ENCODE measurements at places on chromosomes 16 and 17.

- H3K36me3 ChIP-seq: no peaks in the 10 kb centered on the region
- H3K27ac ChIP-seq: no peak overlapping the region
- peaks cover 41% of the 10 kb centered on the region for H3K4me1 ChIP-seq
- H3K27me3 ChIP-seq: no peaks in the 10 kb centered on the region
- no peak for DNase-seq
These were observed 10.6 kb downstream of the ATP6V0D1 start for GRCh38 chr16:67470359-67470758.

DNA sequence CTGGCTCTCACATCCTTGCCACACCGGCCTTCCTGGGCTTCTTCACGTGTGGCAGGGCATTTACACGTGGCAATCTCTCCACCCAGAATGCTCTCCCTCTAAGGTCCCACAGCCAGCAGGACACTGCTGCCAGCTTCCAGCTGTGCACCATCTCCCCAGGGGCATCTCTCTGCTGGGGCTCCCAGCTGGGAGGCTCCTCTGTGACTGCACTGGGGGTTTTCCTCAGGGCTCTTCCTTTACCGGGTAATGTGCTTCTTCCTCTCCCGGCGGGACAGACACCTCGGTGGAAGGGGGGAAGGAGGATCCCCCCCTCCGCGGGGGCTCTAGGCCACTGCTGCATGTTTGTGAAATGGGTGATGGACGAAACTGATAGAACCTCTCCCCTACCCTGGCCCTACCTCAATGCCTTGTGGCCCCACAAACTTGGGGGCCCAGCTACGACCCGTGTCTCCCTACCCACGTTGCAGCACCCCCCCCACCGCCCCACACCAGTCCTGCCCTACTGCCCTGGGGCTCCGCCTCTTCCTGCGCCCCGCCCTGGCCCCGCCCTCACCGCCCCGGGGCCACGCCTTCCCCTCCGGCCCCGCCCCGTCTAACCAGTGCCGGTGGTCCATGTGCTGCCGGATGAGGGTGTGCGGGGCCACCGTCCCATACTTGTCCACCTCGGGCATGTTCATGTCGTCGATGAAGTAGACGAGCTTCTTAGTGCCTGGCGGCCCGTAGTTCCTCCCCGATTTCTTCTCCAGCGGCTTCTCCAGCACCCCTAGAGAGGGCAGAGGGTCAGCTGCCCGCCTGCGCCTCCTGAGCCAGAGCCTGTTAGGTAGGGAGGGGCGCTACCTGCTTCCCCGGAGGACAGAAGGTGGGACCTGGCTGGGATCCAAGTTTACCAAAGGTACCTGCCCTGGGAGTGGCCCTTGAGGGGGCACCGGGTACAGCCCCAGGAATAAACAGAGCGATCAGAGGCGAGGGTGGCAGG, 92.6 kb downstream of the DNAH17 start:
- H3K27me3 ChIP-seq: no peaks in the 10 kb centered on the region
- H3K4me3 ChIP-seq: peak overlapping the region; percentile 82
- H3K36me3 ChIP-seq: no peaks in the 10 kb centered on the region
- peaks cover 13% of the 10 kb centered on the region for H3K4me1 ChIP-seq
- no peak overlapping the region for H3K27ac ChIP-seq

DNA sequence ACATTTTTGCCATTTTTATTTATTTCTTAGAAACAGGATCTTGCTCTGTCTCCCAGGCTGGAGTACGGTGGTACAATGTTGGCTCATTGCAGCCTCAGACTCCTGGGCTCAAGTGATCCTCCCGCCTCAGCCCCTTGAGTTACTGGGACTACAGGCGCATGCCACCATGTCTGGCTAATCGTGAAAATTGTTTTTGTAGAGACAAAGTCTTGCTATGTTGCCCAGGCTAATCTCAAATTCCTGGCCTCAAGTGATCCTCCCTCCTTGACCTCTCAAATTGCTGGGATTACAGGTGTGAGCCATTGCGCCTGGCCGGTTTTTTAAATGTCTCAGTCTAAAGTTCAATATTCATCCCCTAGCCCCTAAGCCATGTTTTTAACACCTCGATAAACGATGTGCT, 182.8 kb upstream of the CACNG3 start:
- no peak for DNase-seq
- peaks cover 37% of the 10 kb centered on the region for H3K4me1 ChIP-seq
- peak overlapping the region; percentile 75 for H3K27ac ChIP-seq
- no peak overlapping the region for H3K4me3 ChIP-seq
- no peaks in the 10 kb centered on the region for H3K27me3 ChIP-seq
- no peaks in the 10 kb centered on the region for H3K36me3 ChIP-seq

DNA sequence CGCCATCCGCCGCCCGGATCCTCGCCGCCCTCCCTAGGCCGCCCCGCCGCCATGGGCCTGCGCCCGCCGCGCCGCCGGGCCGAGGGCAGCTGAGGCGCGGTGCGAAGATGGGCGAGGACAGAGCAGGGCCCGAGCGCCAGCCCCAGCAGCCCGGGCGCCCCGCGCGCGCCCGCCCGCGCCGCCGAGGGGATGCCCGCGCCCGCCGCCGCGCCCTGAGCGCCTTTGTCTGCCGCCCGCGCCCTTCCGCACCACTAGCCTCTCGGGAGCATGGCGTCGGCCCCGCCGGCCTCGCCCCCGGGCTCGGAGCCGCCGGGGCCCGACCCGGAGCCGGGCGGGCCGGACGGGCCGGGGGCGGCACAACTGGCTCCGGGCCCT, 278 bp downstream of the RAB11FIP3 start:
- peaks cover 15% of the 10 kb centered on the region for H3K27me3 ChIP-seq
- H3K27ac ChIP-seq: no peak overlapping the region
- no peaks in the 10 kb centered on the region for H3K36me3 ChIP-seq
- peak overlapping the region; percentile 86 for H3K4me3 ChIP-seq
- peaks cover 34% of the 10 kb centered on the region for H3K4me1 ChIP-seq

GRCh38 chr17:36937001-36937958, at the start of gene LHX1:
LHX1 (plus strand) TSS chr17:36937475; CDS start chr17:36938198, 723 bp downstream.
- H3K4me1 ChIP-seq: peaks cover 77% of the 10 kb centered on the region
- no peaks in the 10 kb centered on the region for H3K36me3 ChIP-seq
- peaks cover 87% of the 10 kb centered on the region for H3K27me3 ChIP-seq
- H3K4me3 ChIP-seq: peak within 1 kb of the TSS; percentile 78

Measured in activated T-cell treated with anti-CD3 and anti-CD28 coated beads, Interleukin-2, amount 50 U/mL, for 72 hours (primary cell).